Mesothelial cell of epicardium (in vitro differentiated cells): ENCODE measurements at places on chromosomes 6 and 20. TPM values are rescaled to one million over a fixed set of nuclear protein-coding genes. Genes with fewer than 3 reads are reported as not detected.

The GFOD1 gene
- total RNA-seq = 3.5 to 4.8 TPM (median 4.0 TPM) in 3 replicates

The SFTA2 gene
- not detected in 3 replicates for total RNA-seq

The VIP gene
- total RNA-seq = not detected in 3 replicates

The RIPOR2 gene
- total RNA-seq = 1.7 to 1.9 TPM (median 1.7 TPM) in 3 replicates

The PHACTR3 gene
- 0.11 to 0.16 TPM (median 0.16 TPM) in 3 replicates for total RNA-seq

The DLL1 gene
- total RNA-seq = 2.6 to 4.8 TPM (median 3.6 TPM) in 3 replicates

The MATN4 gene
- total RNA-seq = 0.11 TPM in 1 of 3 replicates, not detected in the others

DNA sequence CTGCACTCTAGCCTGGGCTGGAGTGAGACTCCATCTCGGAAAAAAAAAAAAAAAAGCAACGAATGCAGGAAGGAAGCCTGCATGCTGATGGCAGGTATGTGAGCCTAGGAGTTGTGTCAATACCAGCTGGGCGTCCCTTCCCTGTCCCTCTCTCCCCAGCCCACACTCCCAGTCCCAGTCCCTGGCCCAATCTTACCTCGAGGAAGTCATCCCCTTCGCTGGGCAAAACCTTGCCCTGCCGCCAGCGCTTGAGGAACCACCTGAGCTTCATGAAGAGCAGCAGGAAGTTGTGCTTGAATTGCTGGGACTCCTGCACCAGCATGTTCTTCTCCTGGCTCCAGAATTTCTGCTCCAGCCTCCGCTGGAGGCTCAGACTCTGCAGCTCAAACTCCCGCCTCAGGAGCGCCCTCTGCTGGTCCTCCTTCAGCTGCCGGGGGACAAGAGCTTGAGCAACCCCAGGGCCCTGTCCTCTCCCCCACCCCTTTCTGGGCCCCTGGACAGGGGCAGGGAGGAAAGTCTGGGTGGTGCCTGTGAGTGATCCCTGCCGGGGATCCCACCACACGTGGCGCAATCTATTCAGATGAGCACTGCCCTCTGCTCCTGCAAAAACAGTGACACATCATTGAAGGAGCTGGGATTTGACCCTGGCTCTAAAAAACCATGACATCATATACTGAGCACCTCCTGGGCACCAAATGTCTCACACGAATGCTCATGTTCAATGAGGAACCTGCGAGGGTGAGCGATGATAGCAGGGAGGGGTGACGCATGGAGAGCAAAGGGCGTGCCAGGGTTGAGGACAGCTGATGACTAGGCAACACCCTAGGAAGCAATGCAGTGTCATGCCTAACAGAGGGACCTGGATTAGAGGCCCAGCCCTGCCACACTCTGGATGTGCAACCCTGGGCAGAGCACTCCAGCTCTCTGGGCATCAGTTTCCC lies 35.0 kb upstream of the DSN1 start:
- H3K4me1 ChIP-seq = peaks cover 10% of the 10 kb centered on the region
- H3K4me3 ChIP-seq = no peak overlapping the region
- H3K36me3 ChIP-seq = peaks cover 46% of the 10 kb centered on the region
- no peak for DNase-seq

DNA sequence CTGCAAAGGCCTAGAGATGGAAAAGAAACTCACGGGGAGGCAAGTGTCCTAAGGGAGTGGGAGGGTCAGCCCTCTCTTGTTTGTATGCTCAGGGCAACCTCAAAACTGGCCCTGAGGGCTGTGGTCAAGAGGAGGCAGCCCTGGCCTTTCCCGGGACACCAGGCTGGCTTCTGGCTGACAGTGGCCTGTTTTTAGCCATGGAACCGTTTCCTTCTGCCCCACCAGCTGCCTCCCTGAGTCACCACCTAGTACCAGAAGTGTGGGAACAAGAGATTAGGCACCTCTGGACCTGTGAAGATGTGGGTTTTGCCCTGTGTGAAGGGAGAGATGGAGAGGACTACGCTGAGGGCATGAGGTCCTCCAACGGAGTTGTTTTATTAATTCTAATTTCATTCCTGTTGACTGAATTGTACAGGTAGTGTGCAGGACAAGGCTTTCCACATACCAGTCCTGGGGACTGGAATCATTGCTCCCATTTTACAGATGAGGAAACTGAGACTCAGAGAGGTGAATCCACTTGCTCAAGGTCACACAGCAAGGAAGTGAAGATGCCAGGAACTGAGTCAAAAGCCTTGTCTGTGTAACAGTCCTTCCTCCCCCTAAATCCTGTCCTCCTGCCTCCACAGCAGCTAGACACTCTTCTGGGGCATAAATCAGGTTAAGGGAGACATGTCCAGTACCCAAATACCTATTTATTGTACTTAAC lies 5.5 kb downstream of the FOXS1 start:
- no peaks in the 10 kb centered on the region for H3K36me3 ChIP-seq
- H3K4me3 ChIP-seq = no peak overlapping the region
- H3K4me1 ChIP-seq = peaks cover 34% of the 10 kb centered on the region
- no peaks in the 10 kb centered on the region for H3K27me3 ChIP-seq

- peak overlapping the region; percentile 52 for H3K27ac ChIP-seq
- H3K4me1 ChIP-seq = peaks cover 4% of the 10 kb centered on the region
- peaks cover 23% of the 10 kb centered on the region for H3K36me3 ChIP-seq
- no peak for DNase-seq
- no peak overlapping the region for H3K4me3 ChIP-seq
- H3K27me3 ChIP-seq = no peaks in the 10 kb centered on the region
Observed at GRCh38 chr20:34628026-34628425, 48.9 kb downstream of the PIGU start.

- peak overlapping the region; percentile 98 for H3K27ac ChIP-seq
- no peak for DNase-seq
- H3K4me1 ChIP-seq = peaks cover 79% of the 10 kb centered on the region
- no peaks in the 10 kb centered on the region for H3K36me3 ChIP-seq
Observed at GRCh38 chr6:7148100-7148822, 40.5 kb downstream of the RREB1 start.

DNA sequence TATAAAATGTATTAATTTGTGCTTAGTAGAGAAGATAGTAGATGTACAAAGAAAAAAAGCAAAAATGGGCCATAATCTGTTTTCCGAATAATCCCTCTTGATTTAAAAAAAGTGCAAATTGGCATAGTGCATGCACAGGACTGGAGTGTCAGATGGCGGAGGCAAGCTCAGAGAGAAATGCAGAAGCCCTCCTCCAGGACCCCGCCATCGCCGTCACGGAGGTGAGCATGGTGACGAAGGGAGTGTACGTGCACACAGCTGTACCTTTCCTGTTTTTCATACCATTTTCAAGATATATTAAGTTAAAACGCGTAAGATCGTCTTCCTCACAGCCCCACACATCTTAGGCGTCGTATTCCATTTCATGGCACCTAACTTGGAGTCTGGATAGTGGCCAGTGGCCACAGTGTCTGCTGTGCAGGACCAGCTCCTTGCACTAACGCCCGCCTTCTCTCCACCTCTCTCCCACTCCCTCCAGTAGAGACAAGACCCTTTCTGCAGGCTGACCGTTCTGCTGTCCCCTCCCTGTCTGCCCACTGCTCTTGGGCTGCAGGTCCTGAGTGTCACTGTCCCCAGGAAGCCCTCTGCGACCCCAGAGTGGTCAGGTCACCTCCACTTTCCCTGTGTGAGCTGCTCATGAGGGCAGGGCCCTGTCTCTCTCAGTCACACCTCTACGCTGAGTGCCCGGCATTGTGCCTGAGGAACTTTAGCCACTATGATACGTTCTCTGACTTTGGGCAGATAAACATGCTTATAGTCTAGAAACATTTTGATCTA lies 9.8 kb downstream of the DUSP22 start:
- no peak overlapping the region for H3K27ac ChIP-seq
- no peaks in the 10 kb centered on the region for H3K4me1 ChIP-seq

- no peak overlapping the region for H3K4me3 ChIP-seq
- H3K27ac ChIP-seq = no peak overlapping the region
- H3K4me1 ChIP-seq = no peaks in the 10 kb centered on the region
- DNase-seq = no peak
- no peaks in the 10 kb centered on the region for H3K36me3 ChIP-seq
Observed at GRCh38 chr20:17443131-17443858, 87.9 kb downstream of the BFSP1 start.

DNA sequence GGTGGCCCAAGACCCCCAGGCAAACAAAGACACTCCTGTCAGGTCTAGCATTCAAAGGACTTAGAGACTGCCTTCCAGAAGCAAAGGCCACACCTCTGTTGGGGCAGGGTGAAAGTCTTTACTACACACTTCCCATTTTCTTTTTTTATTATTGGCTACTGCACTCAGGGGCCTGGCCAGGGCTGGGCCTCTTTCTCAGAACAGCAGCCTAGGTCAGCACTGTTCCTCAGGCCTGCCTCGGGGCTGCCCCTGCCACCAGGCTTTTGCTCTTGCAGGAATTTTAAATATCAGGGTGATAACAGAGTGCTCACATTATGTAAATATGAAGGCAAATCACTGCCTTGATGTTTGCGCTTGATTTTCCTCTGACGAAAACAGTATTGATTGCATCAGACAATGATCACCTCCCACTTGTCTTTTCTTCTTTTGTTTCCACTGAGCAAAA lies 18.5 kb downstream of the GSTA4 start:
- H3K36me3 ChIP-seq = peaks cover 4% of the 10 kb centered on the region
- H3K4me3 ChIP-seq = no peak overlapping the region
- peak overlapping the region; percentile 47 for H3K27ac ChIP-seq
- no peaks in the 10 kb centered on the region for H3K27me3 ChIP-seq
- DNase-seq = no peak

DNA sequence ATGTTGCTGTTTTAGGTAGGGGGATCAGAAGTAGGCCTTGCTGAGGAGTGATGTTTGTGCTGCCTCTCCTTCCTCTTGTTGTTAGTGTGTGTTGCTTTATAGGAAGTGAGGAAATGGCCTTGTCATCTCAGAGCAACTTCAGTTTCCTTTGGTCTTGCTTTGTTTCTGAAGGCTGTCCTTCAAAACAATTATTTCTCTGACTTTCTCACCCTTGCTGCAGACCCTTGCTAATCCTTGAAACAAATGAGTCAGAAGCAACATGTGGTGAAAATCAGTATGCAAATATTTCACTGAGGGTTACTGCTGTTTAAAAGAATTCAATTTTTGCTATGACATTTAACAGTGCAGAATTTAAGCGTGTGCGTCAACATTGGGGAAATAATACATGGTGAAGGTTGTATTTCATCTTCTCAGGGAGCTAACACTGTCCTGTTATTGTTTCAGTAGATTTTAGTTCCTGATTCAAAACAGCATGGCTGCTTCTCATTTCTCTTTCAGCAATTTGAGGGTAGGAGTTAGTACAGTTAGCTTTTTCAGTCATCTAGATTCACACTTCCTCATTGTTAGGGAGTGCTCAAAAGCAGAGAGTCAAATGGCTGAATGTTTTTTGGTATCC lies 13.8 kb downstream of the RNF144B start:
- H3K36me3 ChIP-seq = no peaks in the 10 kb centered on the region
- peaks cover 4% of the 10 kb centered on the region for H3K4me1 ChIP-seq
- H3K27ac ChIP-seq = no peak overlapping the region
- H3K27me3 ChIP-seq = no peaks in the 10 kb centered on the region
- DNase-seq = no peak

- H3K4me3 ChIP-seq = no peak overlapping the region
- H3K36me3 ChIP-seq = no peaks in the 10 kb centered on the region
- H3K4me1 ChIP-seq = peaks cover 10% of the 10 kb centered on the region
- H3K27ac ChIP-seq = no peak overlapping the region
Observed at GRCh38 chr6:119110601-119111548, 32.4 kb upstream of the FAM184A start.

GRCh38 chr6:1127597-1128288 lies 184.2 kb upstream of the FOXQ1 start:
- no peaks in the 10 kb centered on the region for H3K36me3 ChIP-seq
- DNase-seq = no peak

- no peak overlapping the region for H3K4me3 ChIP-seq
- H3K27me3 ChIP-seq = no peaks in the 10 kb centered on the region
- no peaks in the 10 kb centered on the region for H3K36me3 ChIP-seq
- H3K4me1 ChIP-seq = peaks cover 40% of the 10 kb centered on the region
- no peak overlapping the region for H3K27ac ChIP-seq
- DNase-seq = no peak
Observed at GRCh38 chr6:15363164-15363522, 117.3 kb downstream of the JARID2 start.

DNA sequence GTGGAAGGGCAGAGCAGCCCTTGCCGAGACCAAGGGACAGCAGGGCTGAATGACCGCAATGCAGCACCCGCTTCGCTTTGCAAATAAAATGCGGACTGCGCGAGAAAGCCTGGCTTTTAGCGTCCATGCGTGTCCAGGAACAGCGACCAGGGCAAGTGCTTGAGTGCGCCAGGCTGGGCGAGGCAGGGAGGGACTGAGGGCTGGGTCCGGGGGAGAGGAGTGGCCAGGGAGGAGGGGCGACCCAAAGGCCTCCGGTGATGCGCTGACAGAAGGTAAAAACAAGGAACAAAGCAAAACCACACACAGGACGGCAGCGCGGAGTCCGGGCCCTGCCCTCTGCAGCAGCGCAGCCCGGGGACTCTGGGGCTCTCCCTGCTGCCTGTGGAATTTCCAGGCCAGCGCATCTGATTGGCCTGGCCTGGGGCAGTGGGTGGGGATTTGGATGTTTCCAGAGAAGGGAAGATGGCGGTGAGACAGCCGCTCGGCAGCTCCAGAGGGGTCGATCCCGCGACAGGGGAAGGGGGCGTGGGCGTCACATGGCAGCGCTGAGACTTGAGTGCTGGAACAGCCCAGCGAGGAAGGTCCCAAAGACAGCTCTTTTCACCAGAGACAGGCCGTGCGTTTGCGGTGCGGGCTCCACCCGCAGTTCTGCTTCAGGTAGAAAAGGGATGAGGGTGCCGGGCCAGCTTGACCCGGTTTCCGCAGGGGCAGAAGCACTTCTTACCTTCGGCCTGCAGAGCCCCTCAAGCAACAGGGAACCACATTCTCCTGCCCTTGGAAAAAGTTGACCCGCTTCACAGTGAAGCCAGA lies 51.8 kb downstream of the SSR1 start:
- peak overlapping the region; percentile 83 for H3K4me3 ChIP-seq
- no peaks in the 10 kb centered on the region for H3K27me3 ChIP-seq
- no peaks in the 10 kb centered on the region for H3K36me3 ChIP-seq
- peak; percentile 74 for DNase-seq

GRCh38 chr20:36917240-36917639 lies 34.3 kb downstream of the SAMHD1 start:
- no peak overlapping the region for H3K27ac ChIP-seq
- DNase-seq = no peak
- H3K27me3 ChIP-seq = no peaks in the 10 kb centered on the region
- no peak overlapping the region for H3K4me3 ChIP-seq

GRCh38 chr6:27332692-27333641 lies 20.9 kb upstream of the POM121L2 start:
- H3K4me1 ChIP-seq = peaks cover 8% of the 10 kb centered on the region
- DNase-seq = peak; percentile 50
- H3K27me3 ChIP-seq = peaks cover 5% of the 10 kb centered on the region
- peak overlapping the region; percentile 78 for H3K27ac ChIP-seq
- H3K36me3 ChIP-seq = no peaks in the 10 kb centered on the region
- H3K4me3 ChIP-seq = peak overlapping the region; percentile 81
